Erythroblast (primary cell): ENCODE measurements at places on chromosomes 13 and 19.

- no peak for DNase-seq
Observed at GRCh38 chr19:18049385-18049784, 37.3 kb downstream of the IL12RB1 start.

DNA sequence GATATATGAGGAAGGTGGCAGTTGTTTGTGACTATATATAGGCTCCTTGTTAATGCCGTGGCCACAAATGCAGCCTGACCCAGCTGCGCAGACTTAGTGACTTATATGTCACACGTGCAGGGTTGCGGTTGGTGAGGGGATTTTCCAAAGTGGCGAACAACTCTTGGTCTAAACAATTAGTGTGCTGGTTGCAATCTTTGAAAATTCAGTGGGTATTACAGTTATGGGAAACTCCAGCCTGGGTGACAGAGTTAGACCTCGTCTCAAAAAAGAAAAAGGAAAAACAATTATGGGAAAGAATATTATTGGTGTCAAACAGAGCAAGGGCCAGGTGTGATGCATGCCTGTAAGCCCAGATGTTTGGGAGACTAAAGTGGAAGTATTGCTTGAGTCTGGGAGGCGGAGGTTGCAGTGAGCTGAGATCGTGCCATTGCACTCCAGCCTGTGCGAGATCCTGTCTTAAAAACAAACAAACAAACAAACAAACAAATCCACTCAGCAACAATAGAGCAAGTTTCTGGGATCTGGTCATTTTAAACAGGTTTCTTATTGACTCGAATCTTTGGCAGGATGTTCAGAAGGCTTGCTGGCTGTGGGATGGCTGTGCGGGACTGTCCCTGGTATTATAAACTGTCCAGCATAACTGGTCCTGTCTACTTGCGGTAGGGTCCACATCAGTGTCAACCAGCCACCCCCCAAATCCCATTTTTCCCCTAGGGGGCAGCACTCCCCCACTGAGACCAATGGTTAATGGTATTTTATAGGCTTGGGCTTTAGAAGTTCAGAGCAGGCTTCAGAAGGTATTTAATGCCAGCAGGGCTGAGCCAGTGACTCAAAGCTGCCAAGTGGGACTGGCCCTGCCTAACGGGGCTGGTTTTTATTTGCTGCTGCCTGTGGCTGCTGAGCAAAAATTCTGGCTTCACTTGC lies 15.4 kb downstream of the RELB start:
- peak; percentile 66 for DNase-seq

DNA sequence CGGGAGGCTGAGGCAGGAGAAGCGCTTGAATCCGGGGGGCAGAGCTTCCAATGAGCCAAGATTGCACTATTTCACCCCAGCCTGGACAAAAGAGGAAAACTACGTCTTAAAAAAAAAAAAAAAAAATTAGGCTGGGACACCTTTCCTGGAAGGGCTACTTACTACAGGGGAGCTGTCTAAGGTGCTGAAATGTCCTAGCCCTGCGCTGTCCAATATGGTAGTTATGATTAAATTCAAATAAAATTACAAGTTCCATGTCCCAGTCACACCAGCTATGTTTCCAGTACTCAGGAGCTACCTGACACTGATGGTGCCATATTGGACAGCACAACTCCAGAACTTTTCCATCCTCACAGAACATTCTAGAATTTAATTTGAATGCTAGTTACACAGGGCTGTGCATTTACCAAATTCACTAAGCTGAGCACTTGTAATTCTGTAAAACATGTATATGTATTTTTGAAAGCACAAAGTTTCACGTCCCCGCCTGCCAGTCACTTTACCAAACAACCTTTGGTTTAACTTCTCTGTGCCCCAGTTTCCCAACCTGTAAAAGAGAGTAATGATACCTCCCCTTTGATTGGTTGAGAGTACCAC lies 9.2 kb upstream of the ZSCAN22 start:
- peak; percentile 67 for DNase-seq

- DNase-seq, result no peak
Observed at GRCh38 chr19:49848938-49849337, 2.0 kb upstream of the PTOV1 start.

GRCh38 chr19:18292810-18293641 lies 11.6 kb upstream of the JUND start:
- DNase-seq, result peak; percentile 80

DNA sequence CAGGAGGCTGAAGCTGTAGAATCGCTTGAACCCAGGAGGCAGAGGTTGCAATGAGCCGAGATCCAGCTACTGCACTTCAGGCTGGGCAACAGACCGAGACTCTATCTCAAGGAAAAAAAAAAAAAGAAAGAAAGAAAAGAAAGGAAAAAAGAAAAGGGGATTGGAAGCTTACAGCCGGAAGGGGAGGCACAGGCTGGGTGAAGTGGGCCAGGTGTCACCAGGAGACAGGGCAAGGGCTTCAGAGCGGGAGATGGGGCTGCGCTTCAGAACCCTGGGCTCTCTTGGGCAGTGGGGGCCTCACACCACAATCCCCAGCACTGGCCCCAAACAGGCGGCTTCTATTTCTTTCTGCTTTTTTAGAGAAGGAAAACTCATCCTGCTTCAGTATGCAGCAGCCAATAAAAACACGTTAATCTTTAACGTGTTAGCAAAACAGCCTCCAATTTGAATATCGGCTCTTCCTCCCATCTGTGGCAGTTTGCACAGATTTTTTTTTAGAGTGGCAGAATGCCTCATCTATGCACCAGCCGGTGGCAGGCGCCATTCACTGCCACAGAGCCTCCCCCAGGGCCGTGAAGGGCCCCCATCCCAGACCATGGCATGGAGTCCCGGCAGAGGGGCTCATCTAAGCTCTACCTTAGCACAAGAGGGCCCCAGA lies 46.6 kb upstream of the C19orf12 start:
- no peak for DNase-seq
